ENCODE measurements at places on chromosomes 11 and 22.

DNA sequence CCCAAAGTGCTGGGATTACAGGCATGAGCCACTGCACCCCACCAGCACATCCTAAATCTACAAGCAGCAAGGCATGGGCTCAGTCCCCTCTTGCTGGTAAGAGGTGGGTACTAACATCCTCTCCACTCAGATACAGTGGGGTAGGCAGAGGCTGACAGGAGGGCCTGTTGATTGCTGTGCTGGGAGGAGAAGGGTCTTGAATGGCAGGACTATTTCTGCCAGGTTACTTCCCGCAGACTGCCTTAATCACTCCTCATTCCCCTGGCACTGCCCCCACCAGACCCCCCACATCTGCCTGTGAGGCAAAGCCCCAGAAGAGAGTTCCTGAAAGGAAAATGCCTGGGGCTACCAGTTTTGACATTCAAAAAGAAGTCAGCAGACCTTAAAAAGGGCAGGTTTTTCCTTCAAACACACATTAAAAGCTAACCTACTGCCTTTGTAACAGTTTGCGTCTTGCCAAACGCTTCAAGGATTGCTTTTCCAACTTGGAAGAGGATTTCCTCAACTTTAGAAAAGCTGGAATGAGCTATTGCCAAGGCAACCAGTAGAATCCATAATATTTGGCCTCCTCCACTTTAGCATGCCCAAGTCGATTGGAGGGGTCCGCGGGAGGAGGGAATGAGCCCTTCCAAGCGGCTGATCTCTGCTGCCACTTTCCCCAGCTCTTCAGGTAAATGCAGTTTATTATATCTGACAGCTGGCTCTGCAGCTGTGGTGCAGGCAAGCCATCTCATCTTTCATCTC is 62.0 kb downstream of the FDX1 start:
- DNase-seq: no peak

- DNase-seq: no peak
These were observed 920 bp downstream of the TMEM132A start for GRCh38 chr11:60924906-60925853.

DNA sequence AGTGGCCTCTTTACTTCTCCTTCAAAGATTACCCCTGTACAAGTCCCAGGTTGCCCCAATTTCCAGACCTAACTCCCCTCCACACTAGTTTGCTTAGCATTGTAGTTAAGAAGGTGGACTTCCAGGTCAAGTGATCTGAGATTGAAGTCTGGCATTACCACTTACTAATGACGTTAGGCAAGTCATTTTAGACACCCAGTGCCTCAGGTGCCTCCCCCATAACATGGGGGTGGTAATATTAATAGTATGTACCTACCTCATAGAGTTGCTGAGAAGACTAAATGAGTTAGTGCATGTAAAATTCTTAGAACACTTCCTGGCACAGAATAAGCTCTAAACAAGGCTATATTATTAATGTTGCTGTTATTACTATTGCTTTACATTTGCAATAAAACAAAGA is 93.4 kb downstream of the SPON1 start:
- no peak for DNase-seq

GRCh38 chr11:70191495-70192140 is 11.5 kb upstream of the FADD start:
- DNase-seq: peak; percentile 5

DNA sequence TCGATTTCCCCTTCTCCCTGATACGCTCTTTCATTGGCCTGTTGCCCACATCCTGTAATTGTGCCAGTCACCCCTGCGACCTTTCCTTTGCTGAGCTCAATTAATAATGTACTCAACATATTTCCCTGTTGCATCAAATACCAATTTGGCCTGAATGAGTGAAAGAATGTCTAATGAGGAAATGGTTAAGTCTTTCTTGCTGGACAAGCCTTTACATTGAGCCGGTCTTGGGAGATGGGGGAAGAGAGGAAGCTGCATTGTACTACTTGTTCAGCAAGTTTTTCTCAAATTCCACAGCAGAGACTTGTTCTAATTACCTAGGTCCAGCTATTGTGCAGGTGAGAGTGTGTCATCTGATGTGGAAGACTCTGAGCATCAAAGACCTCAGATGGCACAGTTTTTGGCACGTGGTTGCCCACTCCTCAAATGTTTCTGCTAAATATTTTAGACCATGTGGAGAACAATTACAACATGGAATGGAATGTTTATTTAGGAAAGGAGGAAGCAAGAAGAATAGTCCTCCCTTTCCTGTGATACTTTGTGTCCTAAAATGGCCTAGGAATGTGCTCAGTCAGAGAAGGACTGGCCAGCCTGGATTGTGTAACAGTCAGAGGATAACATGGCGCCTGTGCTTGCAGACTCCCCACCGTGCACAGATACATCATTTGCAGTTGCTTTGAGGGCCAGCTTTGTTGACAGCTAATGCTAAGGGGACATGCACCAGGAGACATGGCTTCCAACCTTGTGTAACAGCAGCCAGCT is 129.5 kb upstream of the E2F8 start:
- DNase-seq: no peak

DNA sequence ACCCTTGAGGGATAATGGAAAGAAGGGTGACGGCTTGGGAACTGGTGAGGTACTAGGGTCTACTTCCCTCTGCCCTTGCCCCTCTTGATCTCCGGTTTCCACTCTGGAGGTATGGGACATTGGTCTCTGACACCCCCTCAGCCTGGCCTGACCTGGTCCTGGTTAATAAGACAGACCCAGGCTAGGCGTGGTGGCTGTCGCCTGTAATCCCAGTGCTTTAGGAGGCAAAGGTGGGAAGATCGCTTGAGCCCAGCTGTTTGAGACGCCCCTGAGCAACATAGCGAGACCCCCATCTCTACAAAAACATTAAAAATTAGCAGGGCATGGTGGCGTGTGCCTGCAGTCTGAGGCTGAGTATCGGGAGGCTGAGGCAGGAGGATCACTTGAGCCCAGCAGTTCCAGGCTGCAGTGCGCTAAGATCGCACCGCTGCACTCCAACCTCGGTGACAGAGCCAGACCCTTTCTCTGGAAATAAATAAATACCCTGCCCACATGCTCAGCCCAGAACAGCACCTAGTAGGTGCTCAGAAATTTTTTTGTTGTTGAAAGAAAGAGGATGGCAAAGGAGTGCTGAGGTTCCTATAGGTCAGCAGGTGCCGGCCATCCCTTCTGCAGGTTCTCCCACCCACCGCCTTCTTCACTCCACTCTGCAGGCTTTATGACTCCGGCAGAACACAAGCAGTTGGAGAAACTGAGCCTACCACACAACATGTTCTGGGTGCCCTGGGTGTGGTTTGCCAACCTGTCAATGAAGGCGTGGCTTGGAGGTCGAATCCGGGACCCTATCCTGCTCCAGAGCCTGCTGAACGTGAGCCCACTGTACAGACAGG is 6.3 kb downstream of the BEST1 start:
- DNase-seq: no peak

DNA sequence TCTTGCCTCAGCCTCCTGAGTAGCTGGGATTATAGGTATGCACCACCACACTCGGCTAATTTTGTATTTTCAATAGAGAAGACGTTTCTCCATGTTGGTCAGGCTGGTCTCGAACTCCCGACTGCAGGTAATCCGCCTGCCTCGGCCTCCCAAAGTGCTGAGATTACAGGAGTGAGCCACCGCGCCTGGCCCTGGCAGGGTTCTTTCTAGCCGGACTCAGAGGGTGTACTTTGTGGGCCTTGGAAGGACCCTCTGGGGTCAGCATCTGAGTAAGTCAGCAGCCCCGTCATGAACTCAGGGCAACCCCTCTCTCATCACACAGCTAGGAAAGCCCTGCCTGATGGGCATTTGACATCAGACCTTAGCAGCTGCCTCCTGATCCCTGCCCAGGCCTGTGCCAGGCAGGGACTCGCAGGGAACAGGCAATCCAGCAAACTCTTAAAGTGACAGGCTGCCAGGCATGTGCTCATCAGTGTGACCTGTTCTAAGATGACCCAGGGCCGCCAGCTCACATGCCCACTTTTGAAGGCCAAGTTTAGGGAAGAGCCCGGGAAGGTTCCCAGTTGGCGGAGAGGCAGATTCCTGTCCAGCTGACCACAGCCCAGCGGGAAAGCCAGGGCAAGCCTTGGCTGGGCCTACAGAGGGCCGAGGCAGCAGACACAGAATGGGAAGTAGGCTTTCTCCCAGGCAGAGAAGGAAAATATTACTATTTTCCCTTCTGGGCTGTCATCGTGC is 92.9 kb downstream of the MORC2 start:
- DNase-seq: no peak

DNA sequence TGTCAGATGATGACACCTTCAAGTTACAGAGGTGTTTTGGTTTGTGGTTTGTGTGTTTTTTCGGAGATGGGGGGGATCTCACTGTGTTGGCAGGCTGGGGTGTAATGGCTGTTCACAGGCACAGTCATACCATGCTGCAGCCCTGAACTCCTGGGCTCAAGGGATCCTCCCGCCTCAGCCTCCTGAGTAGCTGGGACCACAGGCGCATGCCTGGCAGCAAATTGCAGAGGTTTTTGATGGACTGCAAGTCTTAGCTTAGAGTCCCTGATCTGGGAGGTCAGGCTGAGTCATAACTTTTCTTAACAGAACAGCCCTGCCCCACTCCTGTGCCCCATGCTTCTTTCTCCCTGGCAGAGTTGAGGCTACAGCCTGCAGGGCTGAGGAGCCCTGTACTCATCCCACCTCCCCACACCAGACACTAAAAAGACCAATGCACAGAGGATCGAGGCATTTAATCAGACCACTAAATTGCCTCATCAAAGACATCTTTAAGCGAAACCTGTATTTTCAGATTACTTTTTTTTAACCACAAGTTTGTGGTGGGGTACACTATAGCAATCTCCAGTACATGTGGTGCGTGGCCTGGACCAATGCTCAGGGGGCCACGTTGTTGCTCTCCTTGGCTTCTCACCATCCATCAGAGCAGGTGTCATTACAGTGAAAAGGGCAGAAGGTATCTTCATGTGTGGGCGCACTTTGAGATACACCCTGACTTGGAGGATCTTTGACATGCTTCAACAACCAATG is 17.1 kb upstream of the ADORA2A start:
- DNase-seq: no peak

DNA sequence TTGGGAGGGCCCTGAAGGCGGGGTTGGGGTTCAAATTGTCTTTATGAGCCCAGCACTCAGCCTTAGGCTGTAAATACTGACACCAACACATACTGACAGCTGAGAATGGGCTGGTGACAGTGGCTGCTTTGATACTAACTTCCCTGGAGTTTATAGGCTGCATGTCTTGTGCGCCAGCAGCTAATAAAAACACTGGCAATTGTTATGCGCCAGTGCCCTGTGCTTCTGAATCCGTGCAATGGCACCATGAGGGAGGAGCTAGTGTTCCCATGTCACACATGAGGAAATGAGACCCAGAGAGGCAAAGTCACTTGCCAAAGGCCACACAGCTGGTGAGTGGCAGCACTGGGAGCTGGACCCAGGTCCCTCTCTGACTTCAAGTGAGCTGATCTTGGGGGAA is 23.8 kb downstream of the SHISAL1 start:
- no peak for DNase-seq

DNA sequence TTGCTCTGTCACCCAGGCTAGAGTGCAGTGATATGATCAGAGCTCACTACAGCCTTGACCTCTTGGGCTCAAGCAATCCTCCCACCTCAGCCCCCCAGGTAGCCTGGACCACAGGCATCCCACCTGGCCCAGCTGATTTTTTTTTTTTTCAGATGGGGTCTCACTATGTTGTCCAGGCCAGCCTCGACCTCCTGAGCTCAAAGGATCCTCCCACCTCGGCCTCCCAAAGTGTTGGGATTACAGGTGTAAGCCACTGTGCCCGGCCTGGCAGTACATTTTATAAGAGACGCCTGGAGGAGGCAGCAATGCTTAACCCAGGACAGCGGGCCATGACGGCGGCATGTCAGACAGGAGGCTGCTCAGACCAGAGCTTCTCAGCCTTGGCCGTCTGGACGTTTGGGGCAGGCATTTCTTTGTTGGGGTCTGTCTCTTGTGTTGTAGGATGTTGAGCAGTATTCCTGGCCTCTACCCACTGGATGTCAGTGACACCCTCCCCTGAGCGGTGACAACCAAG is 4.3 kb downstream of the LGALS2 start:
- no peak for DNase-seq

DNA sequence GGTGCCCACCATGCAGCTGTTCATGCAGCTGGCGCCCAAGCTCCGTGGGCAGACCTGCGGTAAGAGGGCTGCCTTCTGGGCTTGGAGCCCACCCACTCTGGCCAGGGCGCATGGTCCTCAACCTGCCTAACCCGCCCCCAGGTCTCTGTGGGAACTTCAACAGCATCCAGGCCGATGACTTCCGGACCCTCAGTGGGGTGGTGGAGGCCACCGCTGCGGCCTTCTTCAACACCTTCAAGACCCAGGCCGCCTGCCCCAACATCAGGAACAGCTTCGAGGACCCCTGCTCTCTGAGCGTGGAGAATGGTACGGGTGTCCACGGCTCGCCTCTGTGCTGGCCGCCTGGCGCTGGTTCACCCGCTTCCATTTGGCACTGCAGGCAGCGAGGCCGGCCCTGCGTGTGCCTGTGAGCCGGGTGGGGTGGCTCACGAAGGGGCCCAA is 11.0 kb downstream of the MUC5AC start:
- DNase-seq: no peak

- no peak for DNase-seq
These were observed 60.0 kb downstream of the DKK3 start for GRCh38 chr11:11948242-11948947.

- DNase-seq: no peak
These were observed 27.5 kb upstream of the OR10G7 start for GRCh38 chr11:124068601-124069110.

DNA sequence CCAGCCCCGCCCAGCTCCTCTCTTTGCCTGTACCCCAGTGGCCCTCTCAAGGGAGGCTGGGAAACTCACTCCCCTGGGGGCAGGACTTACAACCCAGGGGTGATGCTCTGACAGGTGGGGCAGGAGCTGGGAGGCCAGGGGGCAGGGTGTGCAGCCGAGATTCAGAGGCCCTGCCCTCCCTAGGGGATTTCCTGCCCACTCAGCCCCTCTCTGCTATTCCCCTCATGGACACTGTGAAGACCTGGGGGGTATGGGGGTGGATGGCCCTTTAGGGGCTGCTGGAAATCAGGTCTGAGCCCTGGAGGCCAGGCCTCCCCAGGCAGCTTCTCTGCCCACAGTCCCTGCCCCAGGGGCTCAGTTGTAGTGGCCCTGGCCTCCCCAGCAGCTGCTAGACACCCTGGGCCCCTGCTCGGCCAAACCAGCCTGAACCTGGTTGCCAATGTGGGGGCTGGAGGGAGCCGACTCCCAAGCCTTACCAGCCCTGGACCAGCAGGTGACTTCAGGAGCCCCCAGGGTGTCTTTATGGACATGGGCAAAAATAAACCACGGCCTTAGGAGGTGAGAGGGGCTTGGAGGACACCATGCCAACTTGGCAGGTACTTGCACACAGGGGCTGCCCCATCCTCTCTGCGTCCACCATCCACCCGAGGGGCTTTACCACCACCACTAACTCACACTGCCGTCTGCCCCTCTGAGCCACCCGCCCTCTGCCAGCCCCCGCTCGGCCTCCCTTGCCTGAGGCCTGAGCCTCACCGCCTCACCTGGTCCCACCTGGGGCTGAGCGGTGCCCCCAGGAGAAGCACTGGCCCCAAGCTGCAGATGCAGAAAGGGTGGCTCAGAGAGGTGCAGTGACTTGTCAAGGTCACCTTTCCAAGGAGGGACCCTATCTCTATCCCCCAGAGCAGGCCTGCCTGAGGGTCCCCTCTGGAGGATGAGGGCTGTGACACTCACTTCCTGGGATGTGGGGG is 2.8 kb upstream of the PHLDA2 start:
- DNase-seq: no peak

Measured in effector CD8-positive, alpha-beta T cell (primary cell).